ENCODE measurements at places on chromosomes 5 and 9.

DNA sequence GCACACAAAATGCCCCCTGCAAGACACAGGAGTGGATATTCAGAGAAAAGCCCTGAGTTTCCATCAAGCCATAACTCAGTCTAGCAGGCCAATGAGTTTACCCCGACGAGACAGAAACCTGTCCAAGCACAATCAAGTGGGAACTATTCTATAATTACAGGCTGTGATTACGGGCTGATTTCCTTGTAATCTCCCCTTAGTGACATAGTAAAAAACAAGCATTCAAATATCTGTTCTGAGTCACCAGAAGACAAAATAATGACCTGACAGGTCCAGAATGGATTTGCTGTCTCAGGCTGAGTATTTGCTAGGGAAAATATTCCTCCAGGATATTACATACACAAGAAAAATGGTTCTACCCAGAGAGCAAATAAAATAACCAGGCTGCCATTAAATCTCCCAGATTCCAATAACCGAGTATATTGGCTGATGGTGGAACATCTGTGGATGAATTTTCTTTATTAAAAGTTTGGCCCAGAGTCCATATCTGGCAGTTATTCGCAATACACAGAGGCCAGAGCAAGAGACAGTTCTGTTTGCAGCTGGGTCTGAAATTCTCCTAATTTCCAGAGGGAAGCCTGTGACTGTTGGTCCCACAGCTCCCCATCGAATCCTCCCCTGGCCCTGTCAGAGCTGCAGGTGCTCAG lies 35.8 kb downstream of the OLFM1 start:
- no peak for DNase-seq

DNA sequence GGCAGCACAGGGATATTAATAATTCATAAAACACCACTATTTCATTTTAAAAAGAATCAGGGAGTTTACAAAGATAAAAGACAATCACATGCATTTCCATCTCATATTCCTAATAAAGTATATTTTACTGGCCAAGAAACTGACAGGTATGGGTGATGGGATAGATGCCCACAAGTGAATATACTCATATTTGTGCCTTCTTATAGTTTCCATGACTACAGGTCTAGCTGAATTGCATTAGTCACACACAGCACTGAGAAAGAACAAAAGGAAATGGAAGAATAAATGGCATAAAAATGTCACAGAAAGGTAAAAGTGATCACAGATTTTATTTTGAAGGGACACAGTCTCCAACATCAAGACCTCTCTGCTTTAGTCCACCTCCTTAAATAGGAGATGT lies 193.5 kb downstream of the PLK2 start:
- DNase-seq: peak; percentile 56

DNA sequence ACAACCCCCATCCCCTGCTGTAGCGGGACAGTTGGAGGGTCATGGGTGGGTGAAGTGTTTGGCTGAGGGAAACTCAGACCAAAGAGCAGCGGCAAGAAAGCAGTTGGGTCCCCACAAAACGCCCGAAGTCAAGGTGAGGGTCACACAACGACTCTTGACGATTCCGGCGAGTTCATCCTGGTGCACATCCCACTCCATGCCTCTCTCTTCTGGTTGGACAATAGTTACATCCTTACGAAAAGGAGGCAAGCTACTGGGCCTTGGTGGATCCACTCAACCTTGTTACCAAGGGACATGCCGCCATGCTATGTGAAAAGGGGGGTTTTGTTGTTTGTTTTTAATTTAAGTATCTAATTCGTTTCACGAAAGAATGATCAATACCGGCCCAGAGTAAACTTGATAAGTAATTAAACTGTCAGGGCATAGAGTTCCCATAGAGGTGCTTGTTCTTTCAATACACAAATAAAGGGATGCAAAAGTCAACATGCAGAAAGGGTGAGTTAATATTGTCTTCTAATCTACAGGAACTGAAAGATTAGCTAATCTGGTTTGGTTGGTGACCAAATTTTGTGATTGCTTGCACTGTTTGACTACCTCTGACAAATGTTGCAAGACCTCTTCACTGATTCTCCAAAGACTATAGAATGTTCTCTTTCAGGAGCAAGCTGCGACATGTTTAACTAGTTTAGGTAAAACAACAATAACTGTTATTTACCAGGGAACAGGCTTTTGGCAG lies 732 bp upstream of the SMIM15 start:
- peak; percentile 41 for DNase-seq

DNA sequence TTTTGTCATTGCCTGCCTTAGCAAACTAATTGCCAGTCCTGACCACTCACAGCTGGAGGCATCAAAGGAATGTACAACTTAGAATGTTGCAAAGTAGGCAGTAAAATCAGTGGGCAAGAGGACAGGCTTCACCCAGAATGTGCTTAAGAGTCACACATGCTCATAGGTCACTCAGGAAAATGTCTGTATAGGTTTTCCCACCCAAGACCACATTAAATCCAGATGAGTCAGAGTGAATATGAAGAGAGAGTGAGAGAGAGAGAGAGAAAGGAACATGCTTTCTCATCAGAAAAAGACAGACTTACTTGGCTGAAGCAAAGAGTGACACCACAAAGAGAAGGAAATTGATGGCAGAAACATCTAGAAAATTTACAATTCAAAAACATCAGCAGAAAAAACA lies 37.9 kb downstream of the PLEKHG4B start:
- peak; percentile 18 for DNase-seq

DNA sequence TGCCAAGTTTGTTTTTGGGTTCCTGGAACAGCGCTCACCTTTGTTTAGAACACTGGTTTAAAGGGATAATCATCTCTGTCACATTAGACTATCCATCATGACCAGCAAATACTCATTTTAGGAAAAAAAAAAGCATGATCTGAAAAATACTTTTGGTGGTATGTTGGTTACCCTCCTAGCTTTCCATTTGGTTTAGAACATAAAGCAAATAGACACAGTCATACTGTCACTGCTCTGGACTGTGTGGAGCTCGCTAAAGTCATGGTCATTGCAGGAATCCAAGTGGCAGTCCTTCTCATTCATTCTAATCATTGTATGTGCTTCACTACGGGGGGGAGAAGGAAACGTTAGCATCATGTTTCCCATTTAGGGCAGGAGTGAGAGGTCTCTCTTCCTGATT lies 83.5 kb downstream of the PIK3R1 start:
- no peak for DNase-seq

DNA sequence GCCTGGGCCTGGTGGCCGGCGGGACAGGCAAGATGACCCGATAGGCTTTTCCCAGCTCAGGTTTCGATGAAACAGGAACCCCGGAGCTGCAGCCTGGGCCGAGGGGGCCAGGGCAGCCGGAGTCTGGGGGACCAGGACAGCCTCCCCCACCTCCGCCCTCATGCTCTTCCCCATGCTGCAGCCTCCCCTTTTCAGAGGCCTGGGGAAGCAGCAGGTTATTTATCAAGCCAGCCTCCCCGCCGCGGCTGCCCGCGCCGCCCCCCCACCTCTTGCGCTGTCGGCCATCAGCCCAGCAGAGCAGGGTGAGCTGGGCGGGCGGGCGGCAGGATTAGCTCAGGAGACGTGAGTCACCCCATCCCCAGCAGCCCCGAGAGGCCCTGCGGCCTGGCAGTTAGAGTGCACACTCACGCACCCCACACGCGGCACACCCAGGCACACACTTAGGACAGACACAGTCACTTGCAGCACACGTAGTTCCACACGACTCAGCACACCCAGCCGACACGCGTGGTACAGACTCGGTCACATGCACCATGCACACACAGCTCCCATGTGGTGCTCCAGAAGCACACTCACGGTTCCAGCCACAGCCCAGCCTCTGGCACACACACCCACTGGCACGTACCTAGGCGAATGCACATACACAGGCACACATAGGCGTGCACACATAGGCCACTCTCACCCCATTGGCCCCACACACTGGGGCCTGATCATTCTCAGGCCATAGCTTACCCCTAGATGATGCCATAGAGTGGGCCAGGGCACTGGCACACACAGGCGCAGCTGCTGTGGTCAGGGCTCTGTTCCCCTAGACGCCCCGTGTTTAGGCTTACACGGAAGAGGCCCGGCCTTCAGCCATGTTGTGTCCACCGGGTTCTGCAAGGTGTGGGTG lies 13.0 kb downstream of the CXXC5 start:
- DNase-seq: peak; percentile 91

GRCh38 chr9:79026316-79026715 lies 545.4 kb upstream of the TLE4 start:
- no peak for DNase-seq

GRCh38 chr5:51829691-51830090 lies 446.4 kb downstream of the ISL1 start:
- no peak for DNase-seq

GRCh38 chr9:38652486-38652885 lies 32.1 kb upstream of the ANKRD18A start:
- no peak for DNase-seq

Data from cardiac fibroblast (primary cell).